ENCODE measurements at places on chromosomes 11 and 22.

GRCh38 chr11:96082002-96082899 lies 158.3 kb upstream of the MTMR2 start:
- DNase-seq, result no peak

GRCh38 chr11:109929308-109929707 lies 163.9 kb upstream of the ZC3H12C start:
- no peak for DNase-seq

DNA sequence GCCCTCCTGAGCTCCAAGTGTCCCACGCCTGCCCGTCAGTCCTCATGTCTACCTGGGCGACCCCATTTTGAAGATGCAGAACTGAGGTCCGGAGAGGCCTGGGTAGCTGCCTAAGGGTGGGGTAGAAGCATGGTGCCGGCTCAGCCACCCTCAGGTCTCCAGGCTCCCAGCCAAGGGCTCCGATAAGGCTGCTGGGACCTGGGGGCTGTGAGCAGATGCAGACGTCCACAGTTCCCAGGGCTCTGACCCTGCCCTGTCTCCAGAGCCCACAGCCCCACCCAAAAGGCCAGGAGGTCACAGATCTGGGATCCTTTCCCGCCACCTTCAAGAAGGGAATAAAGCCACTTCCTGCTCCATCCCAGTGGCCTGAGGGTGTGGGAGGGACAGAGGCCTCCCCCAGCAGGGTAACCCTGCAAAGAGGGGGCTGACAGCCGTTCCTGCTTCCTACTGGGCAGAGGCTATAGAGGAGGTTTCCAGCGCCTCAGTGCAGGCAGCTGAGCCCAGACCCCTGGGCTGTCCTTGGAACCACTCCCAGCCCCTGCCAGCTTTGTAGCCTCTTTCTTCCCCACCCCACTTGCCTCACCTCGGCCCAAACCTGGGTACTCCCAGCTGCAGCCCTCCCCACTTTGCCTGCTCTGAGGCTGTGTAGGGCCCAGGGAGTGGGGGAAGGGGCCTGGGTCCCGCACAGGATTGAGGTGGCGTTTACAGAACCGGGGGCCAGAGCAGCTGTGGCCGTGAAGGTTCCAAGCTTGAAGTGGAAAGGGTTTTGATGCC lies 85.5 kb downstream of the CDKN1C start:
- no peak for DNase-seq

DNA sequence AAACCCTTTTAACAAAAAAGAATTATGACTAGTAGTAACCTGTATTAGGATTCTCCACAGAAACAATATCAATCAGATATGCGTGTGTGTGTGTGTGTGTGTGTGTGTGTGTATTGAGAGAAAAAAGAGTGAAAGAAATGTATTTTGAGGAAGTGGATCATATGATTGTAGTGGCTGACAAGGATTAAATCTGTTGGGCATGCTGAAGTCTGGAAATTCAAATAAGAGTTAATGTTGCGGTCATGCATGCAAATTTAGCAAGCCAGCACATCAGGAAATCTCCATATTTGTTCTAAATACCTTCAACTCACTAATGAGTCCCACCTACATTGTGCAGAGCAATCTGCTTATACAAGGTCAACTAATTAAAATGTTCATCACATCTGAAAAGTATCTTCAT lies 46.8 kb upstream of the IGLL5 start:
- DNase-seq, result no peak

DNA sequence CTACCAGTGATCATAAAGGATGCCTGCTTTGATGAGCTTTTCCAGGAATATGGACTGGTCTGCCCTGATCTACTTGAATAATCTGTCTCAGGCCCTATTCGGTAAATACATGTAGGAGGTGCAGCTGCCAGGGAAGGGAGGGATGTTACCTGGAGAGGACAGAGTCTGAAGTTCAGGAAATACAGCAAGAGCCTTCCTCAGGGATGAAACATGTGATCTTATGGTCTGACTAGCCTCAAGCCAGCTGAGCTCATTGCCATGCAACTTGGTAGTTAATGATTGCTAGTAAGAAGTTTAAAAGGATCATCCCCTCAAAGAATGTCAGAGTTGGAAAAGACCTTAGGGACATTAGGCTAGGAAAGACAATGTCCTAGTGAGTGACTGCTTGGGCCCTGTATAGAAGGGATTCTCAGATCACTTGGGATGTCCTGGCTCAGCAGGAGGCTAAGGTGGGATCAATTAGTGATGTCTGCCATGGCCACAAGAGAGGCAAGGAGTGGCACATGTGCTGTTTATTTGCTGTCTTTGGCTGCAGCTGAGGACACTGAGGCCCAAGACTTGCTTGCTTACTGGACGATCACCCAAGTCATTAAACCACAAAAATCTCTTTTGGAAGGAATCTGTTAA lies 18.5 kb downstream of the PTPRJ start:
- DNase-seq, result no peak

- no peak for DNase-seq
Observed at GRCh38 chr22:18048441-18048898, 24.1 kb upstream of the MICAL3 start.

- peak; percentile 46 for DNase-seq
Observed at GRCh38 chr11:120303004-120303637, 22.0 kb upstream of the TLCD5 start.

DNA sequence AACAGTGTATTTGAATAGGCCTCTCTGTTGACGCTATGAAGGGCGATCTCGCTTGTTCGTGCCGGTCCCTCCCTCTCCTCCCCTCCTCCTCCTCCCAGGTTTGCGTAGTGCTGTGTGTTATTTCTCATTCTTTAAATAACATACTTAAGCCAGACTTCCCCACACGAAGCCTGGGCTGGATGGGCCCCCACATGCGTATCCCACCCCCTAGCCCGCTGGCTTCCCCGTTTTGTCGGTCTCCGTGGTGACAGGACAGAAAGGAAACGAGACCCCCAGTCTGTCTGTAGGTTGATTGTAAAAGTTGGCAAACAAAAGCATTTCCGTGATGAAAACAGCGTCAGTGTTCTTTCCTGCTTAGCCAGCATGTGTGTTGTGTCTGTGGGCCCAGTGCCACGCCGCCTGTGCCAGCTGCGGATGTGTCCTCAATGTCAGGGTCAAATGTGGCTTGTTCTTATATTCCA lies 27.3 kb downstream of the FAM118A start:
- DNase-seq, result no peak

- DNase-seq, result no peak
Observed at GRCh38 chr11:124864892-124865180, 396 bp upstream of the ROBO3 start.

- DNase-seq, result no peak
Observed at GRCh38 chr11:64863391-64864060, 14.9 kb downstream of the EHD1 start.
